Left ventricle myocardium inferior (tissue), 1 donor: ENCODE measurements at places on chromosomes 13 and 19. TPM values are rescaled to one million over a fixed set of nuclear protein-coding genes. Genes with fewer than 3 reads are reported as not detected.
A peak's percentile ranks its signal among the peaks of the same experiment; 100 is the strongest.

TMEM238 gene
- 0.69 TPM for total RNA-seq

ODAD3 gene
- total RNA-seq, result 0.77 TPM

PLIN3 gene
- total RNA-seq, result 26.7 TPM

AP1M2 gene
- not detected for total RNA-seq

DNA sequence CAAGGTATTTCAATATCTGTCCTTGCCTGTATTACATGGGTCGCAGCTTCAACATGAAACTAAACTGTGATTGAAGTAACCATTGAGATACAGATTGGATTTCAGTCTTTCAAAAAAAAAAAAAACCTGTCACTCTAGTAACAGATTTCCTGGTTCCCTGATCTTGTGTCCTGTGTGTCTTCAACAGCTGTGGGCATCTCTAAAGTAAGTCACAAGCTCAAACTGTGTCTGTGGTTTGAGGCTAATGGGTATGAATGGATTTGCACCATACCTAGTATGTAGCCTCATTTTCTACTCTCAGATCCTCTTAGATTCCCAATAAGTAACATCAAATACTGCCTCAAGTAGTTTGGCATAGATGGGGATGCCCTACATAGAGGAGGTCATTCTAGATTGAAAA is 300.1 kb downstream of the COG6 start:
- H3K36me3 ChIP-seq, result no peaks in the 10 kb centered on the region
- H3K4me1 ChIP-seq, result peaks cover 21% of the 10 kb centered on the region
- H3K4me3 ChIP-seq, result no peak overlapping the region

GRCh38 chr19:8635422-8635821 is 5.0 kb downstream of the NFILZ start:
- peaks cover 17% of the 10 kb centered on the region for H3K27me3 ChIP-seq
- no peak overlapping the region for H3K27ac ChIP-seq
- H3K4me1 ChIP-seq, result no peaks in the 10 kb centered on the region
- H3K4me3 ChIP-seq, result no peak overlapping the region
- DNase-seq, result no peak
- H3K36me3 ChIP-seq, result no peaks in the 10 kb centered on the region

DNA sequence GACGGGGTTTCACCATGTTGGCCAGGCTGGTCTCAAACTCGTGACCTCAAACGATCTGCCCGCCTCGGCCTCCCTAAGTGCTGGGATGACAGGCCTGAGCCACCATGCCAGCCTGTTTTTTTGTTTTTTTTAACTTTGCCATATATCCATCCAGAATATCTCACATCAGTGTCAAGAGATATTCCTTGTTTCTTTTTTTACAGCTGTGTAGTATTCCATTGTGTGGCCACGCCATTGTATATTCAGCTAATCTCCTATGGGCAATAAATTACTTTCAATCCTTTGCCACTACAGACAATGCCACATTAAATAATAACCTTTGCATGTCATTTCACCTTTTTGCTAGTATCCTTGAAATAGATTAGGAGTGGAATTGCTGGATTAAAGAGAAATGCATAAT is 15.3 kb downstream of the KHSRP start:
- peaks cover 4% of the 10 kb centered on the region for H3K36me3 ChIP-seq
- no peak overlapping the region for H3K27ac ChIP-seq
- H3K4me1 ChIP-seq, result peaks cover 19% of the 10 kb centered on the region
- no peak overlapping the region for H3K4me3 ChIP-seq
- no peak for DNase-seq

- H3K27me3 ChIP-seq, result no peaks in the 10 kb centered on the region
- peaks cover 4% of the 10 kb centered on the region for H3K36me3 ChIP-seq
- no peak for DNase-seq
- peak overlapping the region; percentile 40 for H3K27ac ChIP-seq
- H3K4me1 ChIP-seq, result peaks cover 82% of the 10 kb centered on the region
Measured at GRCh38 chr19:4984438-4984990, 15.6 kb downstream of the KDM4B start.

DNA sequence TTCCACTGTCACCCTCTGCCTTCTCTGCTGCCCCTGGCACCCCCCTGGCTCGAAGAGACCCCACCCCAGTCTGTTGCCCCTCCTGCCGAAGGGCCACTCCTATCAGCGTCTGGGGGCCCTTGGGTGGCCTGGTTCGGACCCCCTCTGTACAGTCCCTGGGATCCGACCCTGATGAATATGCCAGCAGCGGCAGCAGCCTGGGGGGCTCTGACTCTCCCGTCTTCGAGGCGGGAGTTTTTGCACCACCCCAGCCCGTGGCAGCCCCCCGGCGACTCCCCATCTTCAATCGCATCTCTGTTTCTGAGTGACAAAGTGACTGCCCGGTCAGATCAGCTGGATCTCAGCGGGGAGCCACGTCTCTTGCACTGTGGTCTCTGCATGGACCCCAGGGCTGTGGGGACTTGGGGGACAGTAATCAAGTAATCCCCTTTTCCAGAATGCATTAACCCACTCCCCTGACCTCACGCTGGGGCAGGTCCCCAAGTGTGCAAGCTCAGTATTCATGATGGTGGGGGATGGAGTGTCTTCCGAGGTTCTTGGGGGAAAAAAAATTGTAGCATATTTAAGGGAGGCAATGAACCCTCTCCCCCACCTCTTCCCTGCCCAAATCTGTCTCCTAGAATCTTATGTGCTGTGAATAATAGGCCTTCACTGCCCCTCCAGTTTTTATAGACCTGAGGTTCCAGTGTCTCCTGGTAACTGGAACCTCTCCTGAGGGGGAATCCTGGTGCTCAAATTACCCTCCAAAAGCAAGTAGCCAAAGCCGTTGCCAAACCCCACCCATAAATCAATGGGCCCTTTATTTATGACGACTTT is 2.0 kb downstream of the ZFP36 start:
- H3K27me3 ChIP-seq, result no peaks in the 10 kb centered on the region
- H3K4me3 ChIP-seq, result peak overlapping the region; percentile 87
- H3K27ac ChIP-seq, result peak overlapping the region; percentile 99
- H3K36me3 ChIP-seq, result peaks cover 16% of the 10 kb centered on the region
- no peak for DNase-seq

- no peak for DNase-seq
- H3K27ac ChIP-seq, result no peak overlapping the region
- H3K4me3 ChIP-seq, result no peak overlapping the region
- no peaks in the 10 kb centered on the region for H3K27me3 ChIP-seq
Measured at GRCh38 chr19:20558011-20558410, 7.6 kb downstream of the ZNF737 start.

DNA sequence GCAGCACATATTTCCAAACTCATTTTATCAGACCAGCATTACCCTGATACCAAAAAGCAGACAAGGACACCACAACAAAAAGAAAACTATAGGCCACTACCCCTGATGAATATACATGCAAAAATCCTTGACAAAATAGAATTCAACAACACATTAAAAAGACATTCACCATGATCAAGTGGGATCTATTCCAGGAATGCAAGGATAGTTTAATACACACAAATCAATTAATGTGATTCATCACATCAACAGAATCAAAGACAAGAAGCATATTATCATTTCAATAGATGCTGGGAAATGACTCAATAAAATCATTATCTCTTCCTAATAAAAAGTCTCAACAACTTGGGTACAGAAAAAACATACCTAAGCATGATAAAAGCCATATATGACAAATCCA is 11.2 kb downstream of the ZNF347 start:
- H3K36me3 ChIP-seq, result peaks cover 94% of the 10 kb centered on the region
- DNase-seq, result no peak

- H3K4me1 ChIP-seq, result peaks cover 31% of the 10 kb centered on the region
- H3K27ac ChIP-seq, result no peak overlapping the region
- DNase-seq, result no peak
- H3K27me3 ChIP-seq, result no peaks in the 10 kb centered on the region
- no peak overlapping the region for H3K4me3 ChIP-seq
- H3K36me3 ChIP-seq, result no peaks in the 10 kb centered on the region
Measured at GRCh38 chr13:38419312-38419873, 69.7 kb downstream of the UFM1 start.

- no peak for DNase-seq
- H3K36me3 ChIP-seq, result no peaks in the 10 kb centered on the region
- H3K4me3 ChIP-seq, result peak overlapping the region; percentile 37
- peaks cover 39% of the 10 kb centered on the region for H3K27me3 ChIP-seq
- peaks cover 13% of the 10 kb centered on the region for H3K4me1 ChIP-seq
Measured at GRCh38 chr19:55451965-55452748, 9.1 kb upstream of the SHISA7 start.

DNA sequence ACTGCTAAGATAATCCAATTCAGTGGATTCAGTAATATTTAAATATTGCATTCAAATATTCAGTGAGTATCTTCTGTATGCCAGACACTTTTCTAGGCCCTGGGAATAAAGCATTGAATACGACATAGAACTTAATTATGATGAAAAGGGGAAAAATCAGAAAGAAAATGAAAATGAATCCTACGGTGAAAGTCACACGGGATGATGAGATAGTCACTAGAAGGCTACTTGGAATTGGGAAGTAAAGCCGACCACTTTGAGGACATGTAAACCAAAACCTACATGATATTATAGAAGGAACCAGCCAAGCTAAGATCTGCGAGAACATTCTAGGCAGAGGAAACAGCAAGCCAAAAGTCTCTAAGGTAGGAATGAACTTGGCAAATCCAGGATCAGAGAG is 10.1 kb downstream of the DPY19L3 start:
- H3K27ac ChIP-seq, result no peak overlapping the region
- H3K27me3 ChIP-seq, result no peaks in the 10 kb centered on the region
- H3K4me1 ChIP-seq, result no peaks in the 10 kb centered on the region
- no peak overlapping the region for H3K4me3 ChIP-seq
- no peak for DNase-seq
- H3K36me3 ChIP-seq, result peaks cover 49% of the 10 kb centered on the region

- H3K4me3 ChIP-seq, result no peak overlapping the region
- no peaks in the 10 kb centered on the region for H3K36me3 ChIP-seq
- H3K27ac ChIP-seq, result no peak overlapping the region
- H3K27me3 ChIP-seq, result no peaks in the 10 kb centered on the region
- H3K4me1 ChIP-seq, result no peaks in the 10 kb centered on the region
Measured at GRCh38 chr13:107457686-107458085, 757.6 kb downstream of the LIG4 start.

DNA sequence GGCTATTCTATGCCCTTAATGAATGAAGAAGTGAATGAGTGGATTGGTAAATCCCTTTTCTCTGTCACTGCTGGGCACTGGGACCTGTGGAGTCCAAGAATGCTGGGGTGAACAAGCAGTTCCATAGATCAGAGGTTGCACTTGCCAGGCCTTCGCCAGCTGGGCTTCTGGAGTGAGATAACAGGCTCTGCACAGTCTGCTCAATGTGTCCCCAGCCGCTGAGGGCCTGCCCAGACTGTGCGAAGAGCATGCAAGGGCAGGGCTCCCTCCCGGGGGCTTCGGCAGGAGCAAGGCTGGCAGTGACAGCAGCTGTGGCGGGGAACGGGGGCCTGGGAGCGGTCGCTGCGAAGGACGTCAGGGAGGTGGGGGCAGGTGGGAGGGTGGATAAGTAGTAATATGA is 51.3 kb downstream of the ZNF536 start:
- H3K4me3 ChIP-seq, result no peak overlapping the region
- H3K4me1 ChIP-seq, result peaks cover 12% of the 10 kb centered on the region
- no peak overlapping the region for H3K27ac ChIP-seq
- H3K27me3 ChIP-seq, result peaks cover 31% of the 10 kb centered on the region
- peak; percentile 45 for DNase-seq

GRCh38 chr13:20074966-20075365 is 85.9 kb downstream of the GJA3 start:
- H3K27ac ChIP-seq, result peak overlapping the region; percentile 62
- peaks cover 29% of the 10 kb centered on the region for H3K4me1 ChIP-seq
- no peak overlapping the region for H3K4me3 ChIP-seq
- peaks cover 30% of the 10 kb centered on the region for H3K36me3 ChIP-seq

- H3K27me3 ChIP-seq, result no peaks in the 10 kb centered on the region
- no peak overlapping the region for H3K4me3 ChIP-seq
- no peak for DNase-seq
- H3K4me1 ChIP-seq, result no peaks in the 10 kb centered on the region
Measured at GRCh38 chr13:21365574-21365973, 93.5 kb downstream of the ZDHHC20 start.

DNA sequence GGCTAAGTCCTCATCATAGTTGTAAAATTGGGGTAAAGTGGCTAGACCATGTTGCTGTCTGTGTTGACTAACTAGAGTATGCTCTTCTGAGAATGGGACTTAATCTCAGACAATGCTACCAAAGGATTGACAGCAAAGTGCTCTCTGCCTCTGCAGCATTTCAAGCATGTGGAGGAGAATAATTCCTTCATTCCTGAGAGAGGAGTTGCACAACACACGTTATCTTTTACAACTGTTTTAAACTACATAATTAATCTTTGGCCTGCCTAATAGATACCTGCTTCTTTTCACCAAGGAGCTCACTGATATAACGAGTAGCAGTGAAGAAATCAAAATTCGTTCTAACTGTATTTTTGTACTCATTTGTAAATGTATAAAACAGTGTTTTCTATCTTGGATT is 2172.2 kb downstream of the PCDH9 start:
- H3K4me1 ChIP-seq, result no peaks in the 10 kb centered on the region
- no peak overlapping the region for H3K27ac ChIP-seq
- no peaks in the 10 kb centered on the region for H3K27me3 ChIP-seq

GRCh38 chr19:7605490-7606222 is 10.0 kb downstream of the CAMSAP3 start:
- peaks cover 61% of the 10 kb centered on the region for H3K27me3 ChIP-seq
- no peak overlapping the region for H3K27ac ChIP-seq
- H3K4me3 ChIP-seq, result no peak overlapping the region
- no peak for DNase-seq
- H3K4me1 ChIP-seq, result no peaks in the 10 kb centered on the region

DNA sequence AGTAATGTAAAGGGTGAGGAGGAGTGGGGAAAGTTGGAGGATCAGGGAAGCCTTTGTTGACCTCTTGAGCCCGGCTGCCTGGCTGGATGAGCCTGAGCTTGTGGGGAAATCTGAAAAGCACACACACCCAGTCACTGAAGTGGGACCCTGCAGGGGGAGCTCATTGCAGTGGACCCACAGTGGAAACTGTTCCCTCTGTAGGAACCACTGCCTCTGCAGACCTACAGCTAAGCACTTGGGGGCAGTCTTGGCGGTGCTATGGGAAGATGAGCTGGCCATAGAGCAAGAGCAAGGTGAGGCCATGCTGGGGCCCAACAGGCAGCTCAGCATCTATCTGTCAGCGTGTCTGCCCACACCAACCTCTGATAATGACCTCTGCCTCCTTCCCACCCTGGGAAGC is 294.8 kb downstream of the TSHZ3 start:
- peak; percentile 28 for DNase-seq
- H3K4me3 ChIP-seq, result no peak overlapping the region
- H3K27me3 ChIP-seq, result peaks cover 37% of the 10 kb centered on the region
- no peaks in the 10 kb centered on the region for H3K36me3 ChIP-seq
